ENCODE measurements at places on chromosomes 16 and 17.

- peak; percentile 47 for DNase-seq
Observed at GRCh38 chr16:57537194-57537505, 779 bp upstream of the CCDC102A start.

DNA sequence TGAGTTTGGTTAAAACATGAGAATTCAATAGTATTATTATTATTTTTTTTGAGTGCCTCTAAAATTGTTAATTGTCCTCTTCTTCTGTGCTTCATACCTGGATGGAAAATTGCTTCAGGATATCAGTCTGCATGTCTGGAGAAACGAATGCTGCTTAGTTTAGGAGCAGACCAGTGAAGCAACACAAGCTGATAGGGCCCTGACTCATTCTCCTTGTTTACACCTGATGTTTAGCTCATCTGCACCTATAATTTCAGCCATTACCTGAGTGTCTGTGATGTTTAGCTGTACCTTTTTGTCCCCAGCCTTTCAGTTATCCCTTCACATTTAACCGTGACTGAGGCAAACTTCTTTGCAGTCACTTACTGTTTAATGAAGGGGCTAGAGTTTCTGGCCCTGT, 14.8 kb downstream of the SNTB2 start:
- DNase-seq = no peak

DNA sequence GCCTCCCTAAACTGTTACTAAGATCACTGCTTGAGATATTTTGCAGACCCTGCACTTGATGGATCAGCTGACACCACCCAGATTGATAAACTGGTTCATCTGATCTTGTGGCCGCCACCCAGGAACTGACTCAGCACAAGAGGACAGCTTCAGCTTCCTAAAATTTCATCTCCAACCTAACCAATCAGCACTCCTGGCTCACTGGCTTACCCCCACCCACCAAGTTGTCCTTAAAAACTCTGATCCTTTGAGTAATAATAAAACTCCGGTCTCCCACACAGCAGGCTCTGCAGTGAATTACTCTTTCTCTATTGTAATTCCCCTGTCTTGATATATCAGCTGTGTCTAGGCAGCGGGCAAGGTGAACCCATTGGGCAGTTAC, 174.8 kb downstream of the UTP18 start:
- DNase-seq = no peak

DNA sequence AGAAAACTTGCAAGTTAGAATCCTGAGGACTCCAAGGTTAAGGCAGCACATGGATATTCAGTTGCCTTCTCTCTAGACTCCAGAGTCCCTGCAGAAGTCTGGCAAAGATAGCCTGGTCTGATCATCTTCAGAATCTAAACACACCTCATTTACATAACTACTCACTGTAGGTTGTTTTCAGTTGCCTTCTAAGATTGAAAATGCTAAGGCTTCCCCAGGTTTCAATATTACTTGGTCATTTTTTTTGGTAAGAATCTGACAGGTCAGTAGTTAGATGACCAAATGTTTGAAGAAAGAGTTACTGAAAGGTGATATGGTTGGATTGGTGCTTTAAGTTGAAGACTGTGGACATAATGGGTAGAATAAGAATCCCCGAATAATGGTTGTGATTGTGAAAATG, 205.4 kb upstream of the KCNJ16 start:
- DNase-seq = no peak

GRCh38 chr17:14672830-14673229, 371.9 kb downstream of the HS3ST3B1 start:
- DNase-seq = peak; percentile 71

DNA sequence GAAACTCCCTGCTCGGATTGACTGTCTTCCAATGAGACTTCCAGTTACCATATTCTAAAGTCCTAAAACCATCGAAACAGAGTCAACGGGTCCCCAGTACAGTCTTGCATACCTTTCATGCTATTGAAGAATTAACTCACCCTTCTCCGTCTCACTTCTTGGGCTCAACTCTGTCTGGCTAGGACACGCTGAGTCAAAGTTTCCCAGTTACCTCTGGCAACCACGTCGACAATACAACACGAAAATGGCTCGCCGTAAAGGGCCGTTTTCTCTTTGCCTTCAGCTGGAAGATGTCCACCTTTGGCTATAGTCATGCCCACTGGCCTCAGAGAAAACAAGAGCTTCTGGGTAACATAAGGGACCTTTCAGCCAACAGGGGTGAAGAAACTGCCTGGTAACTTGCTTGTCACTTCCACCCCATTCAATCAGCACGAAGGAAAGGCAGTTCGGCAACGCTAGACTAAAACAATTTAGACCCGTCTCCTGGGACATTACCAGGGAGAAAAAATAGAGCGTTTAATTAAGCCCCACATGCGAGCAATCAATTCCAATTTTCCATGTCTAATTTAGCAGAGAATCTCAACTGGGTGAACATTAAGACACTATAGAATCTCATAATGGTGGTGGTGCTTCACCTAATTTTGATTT, 21.5 kb downstream of the KCNG4 start:
- DNase-seq = no peak

GRCh38 chr17:36923814-36924221, 13.5 kb upstream of the LHX1 start:
- no peak for DNase-seq

DNA sequence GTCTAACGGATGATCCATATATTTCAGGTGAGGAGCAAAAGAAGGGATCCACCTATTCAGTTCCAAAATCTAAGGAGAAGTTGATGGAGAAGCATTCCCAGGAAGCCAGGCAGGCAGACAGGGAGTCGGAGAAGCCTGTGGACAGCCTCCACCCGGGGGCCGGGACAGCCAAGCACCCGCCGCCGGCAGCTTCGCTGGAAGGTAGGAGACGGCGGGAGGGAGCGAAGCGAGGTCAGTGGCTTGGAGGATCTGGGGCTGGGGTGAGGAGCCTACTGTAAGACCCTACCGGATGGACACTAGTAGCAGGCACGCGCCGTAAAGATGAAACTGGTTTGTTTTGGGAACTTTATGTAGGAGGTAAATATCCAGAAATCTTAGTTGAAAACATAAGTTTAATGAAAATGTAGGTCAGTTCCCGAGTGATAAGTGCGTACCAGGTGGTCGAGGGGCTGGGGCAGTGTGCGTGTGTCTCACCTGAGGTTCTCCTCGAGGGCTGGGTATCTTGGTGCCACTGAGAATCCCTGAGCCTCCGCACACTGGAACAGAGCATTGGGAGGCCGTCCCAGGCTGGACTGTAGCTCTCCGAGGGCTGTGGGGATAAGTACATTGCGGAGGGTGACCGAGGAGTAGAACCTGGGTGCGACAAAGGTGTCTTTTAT, 714 bp downstream of the SPATA33 start:
- no peak for DNase-seq

GRCh38 chr17:76265624-76266243, 586 bp downstream of the UBALD2 start:
- DNase-seq = peak; percentile 60

DNA sequence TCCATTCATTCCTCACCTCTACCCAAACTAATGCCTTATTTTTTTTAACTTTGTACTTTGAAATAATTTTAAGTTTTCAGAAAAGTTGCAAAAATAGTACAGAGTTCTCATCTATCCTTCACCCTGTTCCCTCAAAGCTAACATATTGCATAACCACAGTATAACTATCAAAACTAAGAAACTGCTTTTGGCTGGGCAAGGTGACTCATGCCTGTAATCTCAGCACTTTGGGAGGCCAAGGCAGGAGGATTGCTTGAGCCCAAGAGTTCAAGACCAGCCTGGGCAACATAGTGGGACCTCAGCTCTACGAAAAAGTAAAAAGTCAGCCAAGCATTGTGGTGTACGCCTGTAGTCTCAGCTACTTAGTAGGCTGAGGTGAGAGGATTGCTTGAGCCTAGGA, 147.7 kb downstream of the SKAP1 start:
- DNase-seq = no peak

DNA sequence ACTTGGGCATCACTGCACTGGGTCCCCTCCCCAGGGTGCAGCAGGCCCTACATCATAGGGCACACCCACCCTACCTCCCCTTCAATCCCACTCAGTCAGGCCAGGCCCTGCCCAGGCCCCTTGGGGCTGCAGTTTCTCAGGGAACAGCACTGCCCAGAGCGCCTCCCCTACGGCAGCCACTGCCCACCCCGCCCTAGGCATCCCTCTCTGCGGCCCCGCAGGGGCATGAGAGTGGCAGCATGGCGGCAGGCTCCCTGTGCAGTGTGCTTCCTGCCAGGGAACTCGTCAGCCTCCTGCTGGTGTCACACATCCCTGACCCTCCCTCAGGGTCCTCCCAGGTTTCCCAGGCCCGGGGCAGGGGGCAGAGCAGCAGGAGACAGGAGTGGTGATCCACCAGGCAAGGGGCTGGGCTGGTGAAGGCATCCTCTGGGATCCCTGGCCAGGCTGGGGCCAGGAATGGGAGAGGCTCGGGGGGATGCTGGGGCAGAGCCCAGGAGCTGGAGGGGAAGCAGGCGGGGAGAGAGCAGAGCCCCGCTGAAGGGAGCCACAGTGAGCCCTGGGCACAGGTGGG, 16.2 kb upstream of the BAHCC1 start:
- no peak for DNase-seq

Measured in fibroblast of skin of scalp (primary cell).